Activated T-helper 1 cell treated with anti-CD3 and anti-CD28 coated beads, Interleukin-2, amount 50 U/mL, for 16 hours (primary cell): ENCODE measurements at places on chromosomes 3 and 15.

GRCh38 chr15:68429691-68430470 is 2.1 kb downstream of the ITGA11 start:
- DNase-seq: no peak

DNA sequence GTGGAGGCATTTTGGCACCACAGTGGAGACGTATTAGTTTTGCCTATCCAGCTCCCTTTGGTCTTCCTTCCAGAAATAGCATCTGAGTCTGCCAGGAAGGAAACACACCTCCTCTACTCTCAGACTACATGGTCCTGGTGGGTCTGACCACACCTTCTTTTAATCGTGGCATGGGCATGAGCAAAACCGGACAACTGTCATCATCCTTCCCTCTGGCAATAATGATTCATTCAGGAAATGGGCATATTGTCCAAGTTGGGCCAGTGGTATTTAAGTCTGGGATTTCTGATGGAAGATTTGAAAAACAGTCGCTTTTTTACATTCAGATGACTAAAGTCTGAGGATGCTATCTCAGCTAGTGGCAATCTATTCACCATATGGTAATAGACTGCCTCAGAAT is 601.0 kb upstream of the ADAMTS9 start:
- DNase-seq: no peak

- no peak for DNase-seq
These were observed 5.7 kb upstream of the BLM start for GRCh38 chr15:90711418-90711824.

DNA sequence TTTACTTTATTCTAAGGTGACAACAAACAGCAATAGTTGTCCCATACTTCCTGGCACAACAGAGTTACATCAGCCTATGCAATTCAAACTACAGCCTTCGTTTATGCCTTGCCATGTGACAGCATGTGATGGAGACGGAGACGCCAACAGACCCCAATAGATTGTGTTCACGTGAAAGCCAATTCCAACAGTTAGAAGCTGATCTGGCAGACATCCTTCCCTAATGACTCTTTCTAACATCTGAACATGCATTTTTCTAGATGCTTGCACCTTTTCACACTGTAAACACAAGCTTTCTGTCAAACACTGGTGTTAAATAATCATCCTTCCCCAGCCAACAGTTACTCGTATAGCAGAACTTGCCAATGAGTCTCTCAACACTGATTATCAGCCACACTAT is 694.4 kb upstream of the ALCAM start:
- no peak for DNase-seq

DNA sequence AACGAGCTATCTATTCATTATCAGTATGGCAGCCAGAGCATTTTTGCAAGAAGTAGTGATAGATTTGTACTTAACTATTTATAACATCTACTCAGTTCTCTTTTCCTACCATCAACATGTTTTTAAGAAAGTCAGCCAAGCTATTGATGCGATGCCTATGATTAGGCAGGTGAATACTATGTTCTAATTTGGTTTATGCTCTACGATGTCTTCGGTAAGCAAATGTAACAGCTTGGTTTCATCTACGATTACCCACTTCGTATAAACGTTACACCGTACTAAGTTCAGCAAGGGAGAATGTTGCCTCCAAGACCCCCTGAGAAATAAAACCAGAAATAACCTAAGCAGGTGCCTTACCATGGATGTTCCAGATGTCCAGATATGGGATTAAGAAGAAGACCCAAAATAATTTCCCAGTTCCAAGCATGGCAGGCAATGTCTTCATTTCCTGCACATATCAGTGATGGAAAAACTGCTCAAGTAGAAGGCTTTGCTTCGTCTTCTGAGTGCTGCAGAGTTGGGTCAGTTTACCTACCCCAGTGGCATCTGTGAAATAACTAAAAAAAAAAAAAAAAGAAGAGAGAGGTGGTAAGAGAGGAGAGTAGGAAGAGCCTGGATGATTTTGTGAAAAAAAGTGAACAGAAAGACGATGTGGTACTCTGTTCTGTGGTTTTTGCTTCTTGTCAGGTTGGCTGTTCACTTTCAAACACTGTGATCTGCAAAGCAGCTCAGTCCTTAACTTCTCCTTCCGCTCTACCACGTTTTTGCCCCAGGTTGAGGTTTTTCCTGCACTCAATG is at the start of gene BTLA:
Gene BTLA, minus strand, starts transcription at position 559 of the 798 bp plus-strand sequence. Its CDS starts 114 bp downstream, at position 445.
- DNase-seq: no peak

DNA sequence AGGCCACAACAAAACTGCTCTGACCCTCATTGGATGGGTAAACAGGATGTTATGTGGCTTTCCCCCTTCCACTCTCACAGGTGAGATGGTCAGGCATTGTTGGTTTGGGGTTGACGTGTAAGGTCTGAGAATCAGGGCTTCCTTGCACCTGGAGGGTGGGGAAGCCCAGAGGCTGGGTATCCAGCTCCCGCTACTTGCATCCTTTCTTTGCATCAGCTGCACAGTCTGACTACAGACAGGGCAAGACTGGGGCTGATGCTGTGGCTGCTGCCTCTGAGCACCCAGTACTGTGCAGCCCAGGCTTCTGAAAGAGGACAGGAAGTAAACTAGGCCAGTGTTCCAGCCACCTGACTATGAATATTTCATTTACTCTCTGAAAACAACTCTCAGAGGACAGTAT is 58.0 kb upstream of the ATP2B2 start:
- DNase-seq: no peak

DNA sequence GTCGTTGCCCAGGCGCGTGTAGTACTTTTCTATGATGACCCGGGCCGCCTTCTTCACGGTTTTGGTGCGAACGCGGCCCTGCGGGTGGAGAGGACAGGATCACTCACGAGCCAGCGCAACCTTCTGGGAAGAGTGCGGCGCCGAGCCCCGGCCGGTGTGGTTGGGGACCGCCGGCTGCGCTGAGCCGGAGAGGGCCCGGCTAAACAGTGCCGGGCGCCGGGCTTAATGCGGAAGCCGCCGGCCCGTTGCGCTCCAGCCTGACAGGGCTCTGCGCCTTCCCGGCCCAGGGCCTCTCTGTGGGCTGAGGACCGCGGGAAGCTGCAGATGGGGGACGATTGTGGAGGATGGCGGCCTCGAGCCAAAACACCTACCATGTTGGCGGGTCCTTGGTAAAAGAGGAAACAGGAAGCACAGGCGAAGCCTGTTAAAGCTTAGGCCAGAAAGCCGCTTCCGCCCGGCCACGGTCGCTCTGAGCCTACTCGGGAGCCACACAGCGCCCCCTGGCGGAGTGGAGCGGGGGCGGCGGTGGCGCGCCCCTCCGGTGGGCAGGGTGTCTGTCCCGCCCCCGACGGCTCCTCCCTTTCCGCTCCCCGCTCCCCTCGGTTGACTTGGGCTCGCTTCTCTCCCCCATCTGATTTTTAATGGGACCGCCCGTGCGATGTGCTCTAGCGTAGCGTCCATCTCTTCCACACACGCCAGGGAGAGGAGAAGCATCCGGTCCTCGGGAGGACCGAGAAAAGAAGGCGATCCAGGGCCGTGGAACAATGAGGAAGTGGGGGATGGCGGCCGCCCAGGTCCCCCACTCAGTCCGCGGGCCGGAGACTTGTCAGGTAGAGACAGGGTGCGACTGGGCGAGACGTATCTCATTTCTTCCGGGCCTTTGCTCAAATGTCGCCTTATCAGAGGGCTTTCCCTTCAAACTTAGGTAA is at the start of gene RPS17:
Gene RPS17, minus strand, starts transcription at position 403 of the 929 bp plus-strand sequence. Its CDS starts 29 bp downstream, at position 374.
- DNase-seq: peak; percentile 98

- DNase-seq: no peak
These were observed 440 bp downstream of the DCBLD2 start for GRCh38 chr3:98901119-98901391.

DNA sequence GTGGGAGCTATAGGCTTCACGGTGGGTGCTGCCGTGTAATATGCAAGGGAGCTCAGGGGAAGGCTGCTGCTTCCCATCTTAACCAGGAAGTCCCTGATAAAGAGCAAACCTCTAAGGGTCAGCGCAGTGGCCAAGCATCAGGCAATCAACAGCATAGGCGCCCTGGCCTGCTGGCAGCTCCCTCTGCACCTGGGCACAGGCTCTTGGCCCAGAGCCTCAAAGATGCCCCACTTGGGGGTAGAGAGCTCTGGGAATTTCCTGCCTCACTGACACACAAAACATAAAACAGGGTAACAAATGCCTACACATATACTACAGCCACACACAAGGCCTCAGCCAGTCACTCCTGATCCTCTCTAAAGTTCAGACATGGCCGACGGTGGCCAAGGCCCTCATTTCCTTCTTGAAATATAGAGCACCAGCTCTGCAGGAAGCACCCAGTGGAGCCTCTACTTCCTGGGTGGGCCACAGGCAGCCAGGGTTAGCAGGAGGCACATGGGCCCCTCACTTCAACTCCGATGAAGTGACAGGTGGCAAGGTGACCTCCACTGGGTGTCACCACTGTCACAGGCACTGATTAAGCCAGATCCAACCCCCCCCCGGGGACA is 20.5 kb downstream of the SLC41A3 start:
- no peak for DNase-seq

DNA sequence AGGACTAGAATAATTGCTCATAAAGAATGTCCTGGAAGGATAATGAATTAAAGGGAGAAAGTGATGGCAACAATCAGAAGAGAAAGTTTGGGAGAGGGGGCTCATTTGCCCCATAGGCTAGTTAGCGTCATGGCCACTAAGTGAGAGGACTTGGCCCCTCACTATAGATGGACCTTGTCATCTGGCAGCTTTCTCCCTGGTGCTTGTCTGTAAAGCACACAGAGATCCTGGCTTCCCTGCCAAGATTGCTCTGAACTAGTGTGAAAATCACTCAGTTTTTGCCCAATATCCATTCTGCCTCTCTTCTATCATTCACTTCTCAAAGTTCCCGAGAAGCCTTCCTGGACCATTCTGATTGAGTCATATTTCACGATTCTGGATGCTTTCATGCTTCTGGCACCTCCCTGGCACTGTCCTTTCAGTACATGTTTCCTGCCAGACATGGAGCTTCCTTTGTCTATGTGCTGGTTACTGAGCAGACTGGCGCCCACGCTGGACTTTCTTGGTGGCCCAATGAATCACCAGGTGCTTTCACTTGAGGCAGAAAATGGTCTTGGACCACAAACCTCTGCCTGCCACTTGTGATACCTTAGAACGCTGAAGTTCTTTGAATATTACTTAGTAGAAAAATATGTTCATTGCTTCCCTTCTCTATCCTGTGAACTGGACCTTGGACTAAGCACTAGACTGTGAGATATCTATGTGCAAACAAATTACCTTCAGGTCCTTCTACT is 709.6 kb upstream of the CFAP20DC start:
- no peak for DNase-seq

GRCh38 chr3:157626817-157627216 is 123.6 kb upstream of the VEPH1 start:
- no peak for DNase-seq

DNA sequence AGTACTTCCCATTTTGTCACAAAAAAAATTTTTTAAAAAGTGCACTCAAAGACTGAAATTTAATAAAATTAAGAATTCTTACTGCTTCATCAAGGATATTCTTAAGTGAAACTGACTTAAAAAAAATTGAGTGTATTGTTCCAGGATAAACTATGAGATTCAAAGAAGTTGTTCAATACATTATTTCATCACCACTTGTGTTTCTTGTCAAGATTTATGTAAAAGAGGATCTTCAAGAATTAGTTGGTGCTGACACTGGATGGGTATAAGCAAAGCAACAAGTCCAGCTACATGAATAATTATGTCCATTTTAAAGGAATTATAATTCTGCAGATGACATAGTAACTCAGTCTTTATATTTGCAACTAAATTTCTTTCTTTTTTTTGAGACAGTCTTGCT is 4.3 kb upstream of the AP4E1 start:
- no peak for DNase-seq

DNA sequence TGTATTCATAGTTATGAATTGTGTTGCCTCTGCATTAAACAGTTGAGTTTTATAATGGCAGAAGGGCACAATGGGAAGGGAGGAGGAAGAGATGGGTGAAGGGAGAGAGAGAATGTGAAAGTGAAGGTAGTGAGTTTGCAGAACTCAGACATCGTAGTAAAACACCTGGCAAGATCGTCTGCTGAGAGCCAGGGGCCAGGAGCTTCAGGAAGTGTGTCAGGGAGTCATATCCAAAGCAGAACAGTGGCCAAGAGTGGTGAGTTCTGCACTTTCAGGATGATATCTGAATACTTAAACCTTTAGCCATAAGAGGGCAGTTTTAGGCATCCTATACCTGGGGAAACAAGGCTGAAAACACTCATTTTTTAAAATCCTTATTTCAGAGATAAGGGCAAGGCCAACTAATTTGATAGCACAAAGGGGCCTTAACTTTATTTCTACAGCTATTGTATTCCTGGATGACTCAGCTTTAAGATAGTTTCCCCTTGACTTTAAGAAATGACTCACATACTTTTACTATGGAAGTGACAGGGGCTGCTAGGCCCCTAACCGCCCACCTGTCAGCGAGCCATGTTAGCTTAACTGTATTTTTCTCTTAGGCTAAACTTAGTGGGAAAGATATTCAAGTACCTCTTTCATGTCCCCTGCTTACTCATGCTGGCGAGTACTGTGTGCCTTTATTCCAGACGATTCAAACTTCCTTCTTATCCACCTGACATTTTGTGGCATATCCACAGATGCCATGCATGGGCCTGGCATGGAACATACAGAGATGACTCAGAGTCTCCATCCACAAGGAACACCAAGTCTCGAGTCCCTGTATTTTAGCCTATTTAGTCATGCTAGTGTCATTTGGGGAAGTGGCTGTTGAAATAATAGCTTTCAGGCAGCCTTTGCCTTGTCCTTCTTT is 53.9 kb downstream of the RLBP1 start:
- no peak for DNase-seq

DNA sequence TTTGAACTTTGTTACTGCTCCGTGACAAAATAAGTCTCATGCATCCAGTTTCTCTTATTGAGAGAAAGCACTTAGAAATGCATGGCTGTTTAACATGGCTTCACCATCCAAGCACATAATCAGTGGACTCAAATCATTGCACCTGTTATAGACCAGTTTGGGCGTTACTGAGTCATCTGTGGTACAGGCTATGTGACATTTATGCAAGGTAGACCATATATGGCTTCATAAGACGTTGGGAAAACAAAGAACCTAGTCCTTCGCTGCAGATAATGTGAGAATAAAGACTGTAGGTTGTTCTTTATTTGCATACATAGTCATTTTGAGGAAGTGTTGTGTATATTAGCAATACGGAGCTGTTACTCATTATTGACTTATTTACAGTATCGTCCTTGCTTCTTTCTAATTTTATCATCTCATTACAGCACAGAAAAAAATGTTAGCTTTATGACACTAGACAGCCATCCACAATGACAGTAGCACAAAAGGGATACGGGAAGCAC is 374.7 kb downstream of the IL5RA start:
- no peak for DNase-seq

- no peak for DNase-seq
These were observed 1.3 kb downstream of the GRM7 start for GRCh38 chr3:6862041-6862879.

DNA sequence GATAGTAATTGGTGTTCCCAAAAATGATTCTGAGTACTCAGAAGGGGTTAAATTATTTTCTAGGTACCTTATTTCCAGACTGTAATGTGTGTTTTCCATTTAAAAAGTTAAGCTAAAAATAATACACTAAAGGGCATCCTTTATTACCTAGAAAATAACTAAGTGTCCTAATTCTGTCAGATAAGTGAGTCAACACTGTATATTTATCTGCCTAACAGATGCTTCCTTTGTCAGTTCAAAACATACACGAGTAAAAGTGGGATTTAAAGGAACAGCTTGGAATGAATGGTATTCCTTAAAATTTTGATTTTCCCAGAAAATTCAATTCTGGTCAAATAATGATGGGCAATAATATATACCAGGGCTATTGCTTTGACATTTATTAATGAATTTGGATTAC is 78.3 kb downstream of the ADAMTSL3 start:
- no peak for DNase-seq

GRCh38 chr3:107414325-107414964 is 37.2 kb downstream of the CCDC54 start:
- DNase-seq: no peak
